ENCODE measurements at places on chromosomes 6 and 20.

GRCh38 chr6:126804332-126805064 lies 314.0 kb upstream of the RSPO3 start:
- DNase-seq, result no peak

DNA sequence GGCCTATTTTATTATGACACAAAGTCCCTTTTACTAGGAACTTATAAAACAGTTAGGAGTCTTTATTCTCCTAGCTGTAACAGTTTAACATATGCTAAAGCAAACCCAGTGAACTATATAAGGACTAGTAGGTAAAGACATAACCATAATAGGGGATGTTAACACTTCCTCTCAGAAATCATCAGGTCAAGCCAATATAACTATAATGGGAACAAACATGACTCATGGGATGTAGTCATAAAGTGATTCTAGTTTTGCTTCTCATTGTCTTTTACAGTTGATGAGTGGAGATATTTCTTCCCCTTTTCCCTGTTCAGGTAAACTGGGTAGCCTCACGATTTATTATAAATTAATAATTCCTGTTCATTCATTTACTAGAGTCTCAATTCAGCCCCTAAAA lies 9.7 kb downstream of the PTCHD4 start:
- no peak for DNase-seq

GRCh38 chr6:30047220-30047619 lies 13.8 kb upstream of the POLR1H start:
- DNase-seq, result no peak

- DNase-seq, result no peak
These were observed 24.7 kb upstream of the KCNK16 start for GRCh38 chr6:39347206-39347605.

GRCh38 chr6:34517461-34517881 lies 38.7 kb downstream of the SPDEF start:
- DNase-seq, result no peak

- DNase-seq, result no peak
These were observed 11.5 kb upstream of the CDKN1A start for GRCh38 chr6:36666826-36667591.
